ENCODE measurements at places on chromosomes 7 and 10.

DNA sequence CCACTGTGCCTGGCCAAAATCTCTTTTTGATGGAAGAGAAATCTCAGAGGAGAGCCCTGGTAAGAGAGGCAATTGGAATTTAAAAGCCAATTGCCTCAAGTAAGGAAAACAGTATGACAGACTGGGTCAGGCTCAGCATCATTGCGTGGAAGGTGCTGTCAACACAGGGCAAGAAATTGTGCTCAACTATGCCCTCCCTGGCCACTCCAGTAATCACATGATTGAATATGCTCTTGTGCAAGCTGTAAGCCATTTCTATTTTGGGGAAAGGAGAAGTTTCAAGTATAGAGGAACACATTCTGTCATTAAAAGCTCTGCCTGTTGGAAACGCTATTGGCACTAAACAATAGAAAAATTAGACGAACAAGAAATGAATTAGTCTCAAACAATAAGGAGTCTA, 1127.7 kb downstream of the REEP3 start:
- DNase-seq: no peak

DNA sequence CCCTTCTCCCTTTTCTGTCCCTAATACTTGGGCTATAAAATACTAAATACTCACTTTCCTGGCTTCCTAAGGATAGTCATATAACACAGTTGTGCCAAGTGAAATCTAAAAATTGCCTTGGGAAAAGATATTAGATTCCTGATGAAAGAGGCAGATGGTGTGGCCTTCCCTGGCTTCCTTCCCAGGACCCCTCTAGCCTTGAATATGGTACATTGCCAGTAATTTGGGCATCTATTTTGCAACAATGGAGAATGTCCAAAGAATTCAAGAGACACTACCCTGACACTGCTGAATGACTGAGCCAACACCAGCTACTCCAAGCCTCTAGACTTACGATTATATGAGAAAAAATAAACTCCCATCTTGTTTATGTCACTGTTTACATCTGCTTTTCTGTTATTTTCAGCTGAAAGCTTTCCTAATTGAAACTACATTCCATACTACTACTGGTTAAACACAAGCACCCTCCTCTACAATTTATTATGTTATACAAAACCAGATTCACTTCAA, 17.9 kb downstream of the COPG2 start:
- DNase-seq: no peak

DNA sequence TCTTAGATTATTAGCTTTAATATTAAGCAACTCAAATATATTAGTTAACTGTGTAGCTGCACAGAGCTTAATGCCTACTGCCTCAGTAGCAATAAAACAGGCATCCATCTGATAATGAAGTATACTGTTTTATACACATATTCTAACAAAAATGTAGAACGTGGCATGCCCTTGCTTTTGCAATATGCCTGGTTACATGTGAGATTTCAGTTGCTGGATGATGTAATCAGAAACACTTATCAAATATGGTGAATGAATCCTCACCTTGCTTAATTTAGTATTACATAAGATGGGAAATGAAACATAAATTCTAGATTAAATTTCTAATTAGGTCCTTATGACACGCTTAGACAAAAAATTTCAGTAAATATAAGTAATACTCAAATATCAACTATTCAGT, 8.0 kb downstream of the DNAJC1 start:
- no peak for DNase-seq

GRCh38 chr10:33600381-33600780, 265.9 kb upstream of the NRP1 start:
- no peak for DNase-seq

GRCh38 chr7:128065872-128066271, 34.6 kb upstream of the LRRC4 start:
- DNase-seq: no peak

GRCh38 chr10:95456516-95456915, 104.7 kb downstream of the SORBS1 start:
- no peak for DNase-seq

DNA sequence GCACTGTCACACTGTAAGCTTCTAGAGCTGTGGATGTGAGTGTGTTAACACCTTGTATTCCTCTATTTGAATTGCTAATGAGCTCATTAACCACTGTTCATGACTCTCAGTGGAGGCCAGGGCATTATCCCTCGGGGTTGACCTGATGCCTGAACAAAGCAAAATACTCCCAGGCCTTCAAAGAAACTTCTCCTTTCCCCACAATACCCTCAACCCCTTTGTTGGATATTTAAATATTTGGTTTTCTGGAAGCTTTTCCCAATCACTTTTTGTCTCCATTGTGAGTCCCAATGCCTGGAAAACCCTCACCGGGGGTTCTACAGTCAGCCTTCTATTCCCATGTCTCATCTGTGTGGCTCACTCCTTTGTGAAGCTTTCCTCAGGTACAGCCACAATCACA, 780.1 kb downstream of the PHTF2 start:
- no peak for DNase-seq

GRCh38 chr10:14382022-14382421, 51.3 kb upstream of the FRMD4A start:
- DNase-seq: no peak

- peak; percentile 80 for DNase-seq
Measured at GRCh38 chr7:30799206-30799975, 28.2 kb downstream of the MINDY4 start.

- no peak for DNase-seq
Measured at GRCh38 chr10:64346389-64346788, 825.2 kb downstream of the REEP3 start.

GRCh38 chr7:47803846-47804245, 144.4 kb downstream of the PKD1L1 start:
- no peak for DNase-seq

- peak; percentile 33 for DNase-seq
Measured at GRCh38 chr10:44801383-44802327, 109.5 kb upstream of the TMEM72 start.

DNA sequence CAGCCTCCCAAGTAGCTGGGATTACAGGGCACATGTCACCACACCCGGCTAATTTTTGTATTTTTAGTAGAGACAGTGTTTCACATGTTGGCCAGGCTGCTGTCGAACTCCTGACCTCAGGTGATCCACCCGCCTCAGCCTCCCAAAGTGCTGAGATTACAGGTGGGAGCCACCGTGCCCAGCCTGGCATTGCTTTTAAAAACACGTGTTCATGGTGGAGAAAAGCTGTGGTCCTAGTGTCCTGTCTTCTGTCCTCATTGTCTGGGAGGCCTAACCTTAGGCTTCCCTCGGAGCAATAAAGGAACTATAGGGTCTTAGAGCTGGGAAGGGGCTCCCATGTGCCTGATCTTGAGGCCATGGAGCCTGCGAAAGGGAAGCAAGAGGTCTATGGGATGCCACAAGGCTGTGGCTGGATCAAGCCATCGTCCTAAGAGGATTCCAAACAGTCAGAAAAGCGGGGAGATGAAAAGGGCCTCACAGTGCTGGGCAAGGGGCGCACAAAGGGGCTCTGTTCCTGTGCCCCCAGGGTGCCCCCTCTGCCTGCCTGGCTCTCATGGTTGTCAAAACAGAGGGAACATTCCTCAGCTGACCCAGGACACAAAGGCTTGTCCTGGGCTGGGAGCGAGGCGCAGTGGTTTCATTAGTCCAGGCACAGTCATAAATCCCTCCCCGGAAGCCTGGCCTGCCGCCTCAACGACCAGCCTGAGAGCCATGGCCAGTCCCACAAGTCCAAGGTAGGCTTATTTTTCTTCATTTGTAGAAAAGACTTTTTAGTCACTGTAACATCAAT, 106.6 kb upstream of the TNS3 start:
- no peak for DNase-seq

- DNase-seq: no peak
Measured at GRCh38 chr7:71649812-71650211, 517.9 kb downstream of the GALNT17 start.

GRCh38 chr7:28068811-28069216, 111.8 kb downstream of the JAZF1 start:
- DNase-seq: peak; percentile 51

- no peak for DNase-seq
Measured at GRCh38 chr10:122290334-122290733, 19.2 kb downstream of the BTBD16 start.

GRCh38 chr7:107230334-107230733, 61.5 kb downstream of the HBP1 start:
- no peak for DNase-seq

GRCh38 chr7:148540041-148540738, 50.4 kb upstream of the C7orf33 start:
- peak; percentile 81 for DNase-seq

DNA sequence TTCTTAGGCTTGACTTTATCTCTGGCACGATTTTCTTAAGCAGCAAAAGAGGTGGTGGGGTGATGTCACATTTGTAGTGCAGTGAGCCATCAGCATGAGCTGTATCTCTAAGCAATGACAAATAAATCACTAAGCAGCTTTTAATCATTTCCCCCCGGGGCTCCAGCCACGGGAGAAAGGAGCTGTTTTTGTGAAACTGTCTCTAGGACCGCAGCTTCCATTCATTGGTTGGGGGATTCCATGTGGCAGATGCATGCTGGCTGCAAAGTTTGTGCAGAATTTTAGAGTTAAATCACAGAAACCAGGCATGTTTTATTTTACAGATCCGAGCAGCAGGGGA, 464 bp downstream of the KIAA1217 start:
- peak; percentile 31 for DNase-seq

DNA sequence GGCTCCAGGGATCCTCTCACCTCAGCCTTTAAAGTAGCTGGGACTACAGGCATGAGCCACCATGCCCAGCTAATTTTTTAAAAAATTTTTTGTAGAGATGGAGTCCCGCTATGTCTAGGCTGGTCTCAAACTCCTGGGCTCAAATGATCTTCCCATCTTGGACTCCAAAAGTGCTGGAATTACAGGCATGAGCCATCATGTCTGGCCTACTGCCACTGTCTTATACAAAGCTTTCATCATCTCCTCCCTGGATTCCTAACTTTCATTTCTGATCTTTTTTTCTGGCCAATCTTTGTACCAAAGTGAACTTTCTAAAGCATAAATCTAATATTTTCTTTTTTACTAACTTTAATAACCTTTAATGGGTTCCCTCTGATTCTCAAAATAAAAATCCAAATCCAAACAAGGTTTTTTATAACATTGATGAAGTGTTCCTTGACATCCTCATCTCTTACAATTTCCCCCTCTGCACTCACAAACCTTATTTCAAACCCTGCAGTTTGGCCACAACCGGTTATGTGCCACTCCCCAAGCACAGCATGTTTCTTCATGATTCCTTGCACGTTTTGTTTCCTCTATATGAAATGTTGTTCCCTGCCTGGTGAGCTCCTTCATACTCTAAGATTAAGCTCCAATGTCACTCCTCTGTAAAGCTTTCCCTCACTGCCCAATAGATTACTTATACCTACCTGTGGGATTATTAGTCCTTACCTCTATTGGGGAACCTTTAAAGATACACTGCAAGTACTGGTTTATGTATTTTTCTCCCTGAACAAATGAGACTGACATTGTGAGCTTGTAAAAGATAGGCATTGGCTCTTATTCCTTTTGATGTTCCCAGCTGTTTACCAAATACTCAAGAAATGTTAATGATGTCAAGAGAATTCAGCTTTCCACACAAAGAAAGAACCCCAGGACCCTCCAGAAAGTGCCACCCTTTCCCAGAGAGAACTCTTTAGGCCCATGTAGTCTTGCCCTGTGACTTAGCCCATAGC, 101.7 kb downstream of the HOXA1 start:
- peak; percentile 45 for DNase-seq

Data from GM03348 (cell line).